RWPE2 (cell line): ENCODE measurements at places on chromosomes 5 and 9.

GRCh38 chr9:137146527-137146918, 7.6 kb downstream of the GRIN1 start:
- no peak for DNase-seq

DNA sequence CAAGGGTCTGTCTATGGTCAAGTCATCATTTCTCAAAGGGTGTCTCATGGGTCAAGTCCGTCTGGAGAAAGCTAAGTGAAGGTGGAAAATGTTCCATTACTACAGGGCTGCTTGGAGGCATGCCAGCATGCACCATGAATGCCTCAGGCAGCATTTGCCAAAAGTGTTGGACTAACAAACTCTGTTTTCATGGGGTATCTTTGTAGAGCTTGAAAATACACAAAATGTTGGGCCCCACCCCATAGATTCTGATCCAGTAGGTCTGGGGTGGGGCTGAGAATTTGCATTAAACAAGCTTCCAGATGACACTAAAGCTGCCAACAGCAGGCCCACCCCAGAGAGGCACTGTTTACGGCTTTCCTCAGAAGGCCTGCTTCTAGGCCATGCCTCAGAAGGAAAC, 75.0 kb upstream of the FRRS1L start:
- no peak for DNase-seq

- no peak for DNase-seq
Measured at GRCh38 chr9:125994066-125994943, 247.1 kb downstream of the PBX3 start.

- DNase-seq, result no peak
Measured at GRCh38 chr9:34205102-34205501, 26.3 kb downstream of the UBAP1 start.

GRCh38 chr5:149497357-149497756, 53.9 kb downstream of the CSNK1A1 start:
- DNase-seq, result no peak

DNA sequence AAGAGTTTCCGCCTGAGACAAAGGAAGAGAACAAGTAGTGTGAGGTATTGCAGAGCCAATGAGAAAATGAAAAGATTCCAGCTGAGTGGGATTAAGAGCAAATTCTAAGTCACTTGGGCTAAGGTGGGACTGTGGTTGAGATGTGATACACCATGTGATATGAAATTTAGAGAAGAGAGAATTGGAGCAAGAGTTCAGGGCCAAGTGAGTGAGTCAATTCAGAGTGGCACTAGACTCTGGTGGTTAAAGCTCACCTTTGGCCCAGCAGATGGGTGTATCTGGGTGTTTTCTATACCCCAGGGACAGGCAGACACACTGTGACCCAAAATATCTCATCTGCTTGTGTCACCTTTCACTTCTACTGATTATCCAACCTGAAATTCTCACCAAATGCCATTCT, 368.1 kb downstream of the KCNN2 start:
- no peak for DNase-seq

GRCh38 chr9:1982074-1982473, 33.1 kb upstream of the SMARCA2 start:
- no peak for DNase-seq

- DNase-seq, result no peak
Measured at GRCh38 chr5:76319673-76320072, 83.4 kb upstream of the IQGAP2 start.

- peak; percentile 61 for DNase-seq
Measured at GRCh38 chr9:124941679-124942561, 1.0 kb upstream of the GOLGA1 start.

- peak; percentile 45 for DNase-seq
Measured at GRCh38 chr5:172491481-172491880, 37.2 kb upstream of the SH3PXD2B start.

DNA sequence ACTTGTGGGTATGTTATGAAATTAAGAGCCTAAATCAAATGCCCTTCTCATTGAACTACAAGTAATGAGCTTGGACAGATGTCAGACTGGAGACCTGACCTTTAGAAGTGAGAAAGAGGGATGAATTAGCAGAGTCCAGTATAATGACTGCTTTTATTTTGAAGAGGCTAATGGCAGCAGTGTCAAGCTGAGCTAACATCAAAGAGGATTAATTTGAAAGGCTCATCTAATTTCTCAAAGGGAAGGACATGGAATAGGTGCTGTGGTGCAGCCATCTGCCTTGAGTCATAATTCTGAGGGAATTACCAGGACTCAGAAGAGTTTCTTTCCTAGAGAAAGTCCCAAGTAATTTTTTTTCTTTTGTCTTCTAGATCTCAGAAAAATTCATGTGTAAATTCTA, 57.6 kb downstream of the FAM81B start:
- DNase-seq, result no peak

- no peak for DNase-seq
Measured at GRCh38 chr9:93290495-93291434, 106.8 kb downstream of the WNK2 start.

DNA sequence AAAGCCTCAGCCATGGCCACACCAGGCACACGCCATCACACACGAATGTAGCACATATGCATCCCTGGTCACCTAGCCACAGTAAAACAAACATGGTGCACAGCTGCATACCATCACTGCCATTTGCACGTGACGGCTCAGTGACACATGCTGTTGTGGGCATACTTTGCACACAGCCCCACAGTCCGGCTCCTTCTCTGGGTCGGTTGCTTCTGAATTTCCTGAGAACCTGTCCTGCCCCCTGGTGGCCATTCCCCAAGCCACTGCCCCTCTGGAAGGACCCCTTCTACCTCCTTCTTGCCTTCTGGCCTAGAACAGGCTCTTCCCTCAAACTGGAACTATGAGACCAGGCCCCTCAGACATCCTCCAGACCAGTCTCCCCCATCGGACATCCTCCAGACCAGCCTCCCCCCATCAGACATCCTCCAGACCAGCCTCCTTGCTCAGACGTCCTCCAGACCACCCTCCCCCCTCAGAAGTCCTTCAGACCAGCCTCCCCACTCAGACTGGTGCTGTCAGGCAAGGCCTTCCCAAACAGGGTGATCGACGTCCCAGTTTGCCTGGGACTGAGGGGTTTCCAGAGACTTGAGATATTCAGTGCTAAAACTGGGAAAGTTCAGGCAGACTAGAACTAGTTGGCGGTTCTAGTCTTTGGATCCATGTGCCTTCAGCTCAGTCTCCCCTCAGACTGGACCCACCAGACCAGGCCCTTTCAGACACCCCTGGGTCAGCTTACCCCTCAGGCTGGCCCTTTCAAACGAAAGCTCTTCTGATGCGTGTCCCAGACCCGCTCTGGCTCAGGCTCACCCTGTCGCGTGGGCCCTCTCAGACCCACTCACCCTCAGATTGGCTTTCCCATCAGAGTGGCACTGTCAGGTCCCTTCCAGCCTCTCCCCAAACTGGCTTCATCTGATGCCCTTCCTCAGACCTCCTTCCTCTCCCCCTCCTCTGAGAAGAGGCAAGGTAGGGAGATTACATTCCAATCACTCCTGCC, 24.3 kb upstream of the ENHO start:
- DNase-seq, result no peak

GRCh38 chr5:141800617-141801016, 77.6 kb downstream of the PCDH1 start:
- no peak for DNase-seq

DNA sequence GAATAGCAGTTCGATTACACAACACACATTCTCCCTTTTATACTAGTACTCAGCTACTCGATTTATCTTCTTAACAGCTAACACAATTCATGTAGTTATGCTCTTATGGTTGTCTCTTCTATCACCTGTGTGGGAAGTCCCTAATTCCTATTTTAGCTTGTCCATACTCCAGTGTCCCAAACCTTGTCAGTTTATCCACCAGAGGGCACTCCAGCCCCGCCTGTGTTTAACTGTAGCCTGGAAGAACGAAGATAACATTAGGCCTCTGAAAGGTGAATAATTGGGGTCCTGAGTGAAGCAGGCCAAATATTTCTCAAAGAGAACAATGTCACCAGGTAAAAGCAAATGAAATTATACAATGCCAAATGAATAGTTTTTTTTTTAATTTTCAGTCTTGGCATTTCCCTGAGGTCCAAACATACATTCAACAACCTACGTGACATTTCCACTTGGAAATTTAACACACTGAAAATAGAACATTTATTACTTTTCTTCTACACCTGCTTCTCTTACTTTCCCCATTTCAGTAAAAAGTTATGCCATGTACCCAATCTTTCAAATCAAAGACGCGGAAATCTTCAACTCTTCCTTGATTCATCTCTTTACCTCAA, 560.7 kb downstream of the HTR1A start:
- no peak for DNase-seq

DNA sequence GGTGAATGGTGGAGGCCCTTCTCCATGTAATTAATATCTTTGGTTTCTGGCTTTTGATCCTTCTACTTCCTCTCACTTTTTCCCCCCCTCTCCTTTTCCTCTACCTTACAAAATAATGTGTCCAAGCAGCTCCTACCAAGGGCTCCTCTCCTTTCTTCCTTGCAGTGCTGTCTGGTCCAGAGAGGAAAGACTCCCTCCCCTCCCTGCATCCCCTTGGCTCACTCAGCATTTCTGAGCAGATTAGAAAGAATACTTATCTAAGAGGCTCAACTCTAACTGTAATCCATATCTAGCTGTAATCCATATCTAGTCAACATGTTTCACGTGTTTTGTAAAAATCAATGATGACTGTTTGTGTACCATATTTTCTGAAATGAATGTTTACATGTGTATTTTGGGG, 97.4 kb downstream of the GAPVD1 start:
- no peak for DNase-seq

- no peak for DNase-seq
Measured at GRCh38 chr5:125487231-125487630, 740.8 kb upstream of the ZNF608 start.

- DNase-seq, result no peak
Measured at GRCh38 chr9:124040186-124040931, 28.8 kb downstream of the LHX2 start.

- DNase-seq, result no peak
Measured at GRCh38 chr5:87185838-87186237, 81.8 kb upstream of the RASA1 start.

GRCh38 chr5:150579462-150580400, 60.7 kb upstream of the SYNPO start:
- DNase-seq, result peak; percentile 58

GRCh38 chr9:98600631-98601030, 108.1 kb downstream of the GABBR2 start:
- DNase-seq, result no peak

DNA sequence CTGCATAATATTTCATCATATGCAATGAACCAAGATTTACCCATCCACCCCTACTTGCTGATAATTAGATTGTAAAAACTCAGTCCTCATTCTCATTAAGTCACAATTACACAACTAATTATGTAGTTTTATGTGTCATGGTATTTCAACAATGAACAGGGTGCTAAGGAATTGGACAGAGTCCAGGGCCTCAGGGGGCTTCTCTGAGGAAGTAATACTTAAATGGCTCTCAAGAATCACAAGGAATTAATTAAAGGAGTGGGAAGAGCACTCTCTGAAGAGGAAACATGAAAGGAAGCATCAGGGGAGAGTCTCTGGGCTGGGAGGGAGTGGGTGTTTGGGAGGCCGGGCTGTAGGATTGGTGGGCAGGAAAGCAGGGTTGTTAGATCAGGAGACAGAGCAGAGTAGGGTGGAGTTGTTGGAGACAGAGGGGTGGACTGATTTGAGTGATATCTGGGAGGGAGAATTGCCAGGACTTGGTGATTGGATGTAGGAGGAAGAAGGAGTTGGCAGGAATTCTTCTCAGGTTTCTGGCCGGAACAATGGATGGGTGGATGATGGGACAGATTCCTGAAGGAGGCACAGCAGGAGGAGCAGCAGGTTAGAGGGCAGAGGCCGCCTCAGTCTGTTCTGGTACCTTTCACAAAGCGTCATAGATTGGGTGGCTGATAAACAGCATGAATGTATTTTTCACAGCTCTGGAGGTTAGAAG, 23.0 kb upstream of the NSG2 start:
- no peak for DNase-seq

DNA sequence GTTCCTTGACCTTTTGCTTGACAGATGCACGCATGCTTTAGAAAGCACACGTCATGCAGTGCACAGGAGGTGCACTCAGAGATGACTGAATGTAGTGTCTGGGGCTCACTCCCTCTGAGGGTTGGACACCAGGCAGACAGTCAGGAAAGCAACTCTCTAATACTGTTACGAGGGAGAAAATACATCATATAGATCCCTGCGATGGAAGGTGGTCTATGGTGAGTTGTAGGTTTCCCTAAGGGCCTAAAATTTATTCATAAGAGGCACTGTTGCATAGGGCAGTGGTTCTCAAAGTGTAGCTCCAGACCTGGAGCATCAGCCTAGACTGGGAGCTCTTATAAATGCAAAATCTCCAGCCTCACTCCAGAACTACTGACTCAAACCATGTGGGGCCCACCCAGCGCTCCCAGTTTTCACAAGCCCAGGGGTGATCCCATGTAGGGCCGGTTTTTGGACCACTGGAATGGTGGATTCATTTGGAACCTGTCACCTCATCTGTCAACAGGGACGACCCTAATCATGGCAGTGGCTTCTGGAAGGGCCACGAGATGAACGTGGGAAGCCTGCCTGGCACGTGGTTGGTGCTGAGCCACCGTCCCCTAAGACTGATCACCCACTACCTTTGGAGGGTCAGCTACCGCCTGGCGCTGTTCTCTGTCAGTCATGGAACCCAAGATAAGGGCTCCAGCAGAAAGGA, 16.8 kb upstream of the PHF19 start:
- DNase-seq, result no peak

- no peak for DNase-seq
Measured at GRCh38 chr9:107600060-107600573, 110.5 kb upstream of the KLF4 start.

GRCh38 chr5:171801839-171802238, 16.2 kb downstream of the SMIM23 start:
- DNase-seq, result no peak

- no peak for DNase-seq
Measured at GRCh38 chr5:146363161-146363874, 24.7 kb downstream of the POU4F3 start.

DNA sequence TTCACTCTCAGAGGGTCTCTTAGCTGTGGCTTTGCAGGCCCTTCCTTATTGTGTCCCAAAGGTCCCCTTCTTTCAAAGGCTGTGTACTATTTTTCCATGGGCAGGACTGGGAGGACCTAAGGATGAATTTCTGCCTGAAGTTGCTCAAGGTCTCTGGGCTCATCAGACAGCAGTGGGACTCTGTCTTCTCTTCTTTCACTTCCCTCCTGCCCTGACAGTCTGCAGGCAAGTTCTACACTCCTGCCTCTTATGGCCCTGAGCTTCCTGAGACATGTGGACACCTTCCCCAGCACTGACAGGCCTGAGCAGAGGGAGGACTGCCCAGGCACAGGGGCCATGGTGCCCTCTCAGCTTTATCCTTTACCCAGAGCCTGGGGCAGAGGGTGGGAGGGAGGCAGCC, 14.8 kb downstream of the ENHO start:
- peak; percentile 13 for DNase-seq

GRCh38 chr5:18220631-18221030, 586.4 kb downstream of the TAF11L14 start:
- no peak for DNase-seq

DNA sequence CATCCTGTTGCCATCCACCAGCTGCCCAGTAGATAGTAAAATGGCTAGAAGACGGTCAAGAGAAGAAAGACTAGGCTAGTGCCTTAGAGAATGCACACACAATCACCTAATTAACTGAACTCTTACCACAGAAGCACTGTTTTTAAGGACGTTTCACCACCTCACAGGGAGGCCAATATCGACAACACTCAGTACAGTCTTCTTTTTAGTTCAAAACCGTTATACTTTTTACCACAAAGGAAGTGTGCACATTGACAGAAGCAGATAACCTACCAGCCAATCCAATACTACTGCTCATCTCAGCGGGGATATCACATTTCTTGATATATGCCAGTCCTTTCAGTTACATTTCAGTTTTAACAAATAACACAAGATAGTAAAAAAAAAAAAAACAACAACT, 122.3 kb downstream of the GNAQ start:
- DNase-seq, result no peak

- DNase-seq, result peak; percentile 94
Measured at GRCh38 chr5:181173420-181174342, 26.3 kb downstream of the OR2V2 start.
